Adipose tissue (tissue), 3 donors: ENCODE measurements at places on chromosomes 2 and 18. TPM values are rescaled to one million over a fixed set of nuclear protein-coding genes. Genes with fewer than 3 reads are reported as not detected.

The GPR155 gene
- 3.1 TPM for polyA plus RNA-seq

The BOLL gene
- polyA plus RNA-seq: not detected

The TUBA3E gene
- polyA plus RNA-seq: not detected

The CNGA3 gene
- polyA plus RNA-seq: 0.31 TPM

The FOXI3 gene
- not detected for polyA plus RNA-seq

The ANKRD30B gene
- polyA plus RNA-seq: not detected

The TBR1 gene
- 0.03 TPM for polyA plus RNA-seq

The PLGLB2 gene
- 0.04 TPM for polyA plus RNA-seq
